Effector memory CD8-positive, alpha-beta T cell (primary cell): ENCODE measurements at places on chromosomes 16 and 17.
A peak's percentile ranks its signal among the peaks of the same experiment; 100 is the strongest.

- peak; percentile 24 for DNase-seq
Measured at GRCh38 chr16:16033208-16033717, 83.8 kb downstream of the ABCC1 start.

- no peak for DNase-seq
Measured at GRCh38 chr17:57234061-57234738, 22.1 kb upstream of the MSI2 start.

- peak; percentile 76 for DNase-seq
Measured at GRCh38 chr16:88442727-88443576, 10.1 kb upstream of the ZFPM1 start.

- DNase-seq, result no peak
Measured at GRCh38 chr16:55154956-55155355, 169.0 kb upstream of the IRX6 start.

DNA sequence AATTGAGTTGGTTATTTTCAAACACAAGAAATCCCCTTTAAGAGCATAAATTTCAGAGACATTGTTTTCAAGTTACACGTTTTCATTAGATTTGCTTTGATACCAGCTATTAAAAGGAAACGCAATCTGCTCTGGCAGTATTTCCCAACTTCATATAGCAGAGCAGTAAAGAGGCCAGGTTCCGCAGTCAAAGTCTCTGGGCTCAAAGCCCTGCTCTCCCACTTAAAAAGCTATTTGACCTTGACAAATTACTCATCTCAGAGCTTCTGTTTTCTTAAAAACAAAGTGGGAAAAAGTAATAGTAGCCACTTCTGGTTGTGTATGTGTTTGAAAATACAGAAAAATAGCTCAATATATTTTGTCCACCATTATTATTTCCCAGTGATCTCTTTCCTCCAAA is 89.7 kb upstream of the CDYL2 start:
- no peak for DNase-seq
